ENCODE measurements at places on chromosomes 3 and 15.

- peak; percentile 42 for DNase-seq
Observed at GRCh38 chr3:154018100-154018696, 103.0 kb upstream of the ARHGEF26 start.

- DNase-seq: peak; percentile 18
Observed at GRCh38 chr3:72401005-72401545, 447.2 kb downstream of the SHQ1 start.

DNA sequence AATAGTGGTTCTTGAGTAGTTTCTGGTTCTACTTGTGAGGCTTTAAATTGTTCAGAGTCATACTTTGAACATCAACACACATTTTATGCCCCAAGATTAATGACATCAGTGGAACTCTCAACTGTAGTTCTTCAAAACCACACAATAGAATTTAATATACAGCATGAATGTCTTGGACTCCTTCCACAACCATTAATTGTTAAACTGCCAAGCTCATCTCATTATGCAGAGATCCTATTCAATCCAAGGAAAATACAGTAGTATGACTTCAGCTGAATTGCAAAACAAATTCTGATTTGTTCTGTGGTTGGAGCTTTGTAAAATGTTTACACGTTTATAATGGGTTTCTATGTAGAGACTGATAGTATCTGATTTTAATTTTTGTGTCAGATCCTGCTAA is 199.2 kb upstream of the SLC2A2 start:
- DNase-seq: peak; percentile 73

- DNase-seq: no peak
Observed at GRCh38 chr3:171986176-171986575, 53.2 kb upstream of the FNDC3B start.

- peak; percentile 39 for DNase-seq
Observed at GRCh38 chr15:55108858-55109518, 87.8 kb downstream of the RSL24D1 start.

- DNase-seq: no peak
Observed at GRCh38 chr3:64384561-64384960, 159.3 kb upstream of the PRICKLE2 start.

- DNase-seq: no peak
Observed at GRCh38 chr15:63595688-63596087, 1.5 kb upstream of the FBXL22 start.

DNA sequence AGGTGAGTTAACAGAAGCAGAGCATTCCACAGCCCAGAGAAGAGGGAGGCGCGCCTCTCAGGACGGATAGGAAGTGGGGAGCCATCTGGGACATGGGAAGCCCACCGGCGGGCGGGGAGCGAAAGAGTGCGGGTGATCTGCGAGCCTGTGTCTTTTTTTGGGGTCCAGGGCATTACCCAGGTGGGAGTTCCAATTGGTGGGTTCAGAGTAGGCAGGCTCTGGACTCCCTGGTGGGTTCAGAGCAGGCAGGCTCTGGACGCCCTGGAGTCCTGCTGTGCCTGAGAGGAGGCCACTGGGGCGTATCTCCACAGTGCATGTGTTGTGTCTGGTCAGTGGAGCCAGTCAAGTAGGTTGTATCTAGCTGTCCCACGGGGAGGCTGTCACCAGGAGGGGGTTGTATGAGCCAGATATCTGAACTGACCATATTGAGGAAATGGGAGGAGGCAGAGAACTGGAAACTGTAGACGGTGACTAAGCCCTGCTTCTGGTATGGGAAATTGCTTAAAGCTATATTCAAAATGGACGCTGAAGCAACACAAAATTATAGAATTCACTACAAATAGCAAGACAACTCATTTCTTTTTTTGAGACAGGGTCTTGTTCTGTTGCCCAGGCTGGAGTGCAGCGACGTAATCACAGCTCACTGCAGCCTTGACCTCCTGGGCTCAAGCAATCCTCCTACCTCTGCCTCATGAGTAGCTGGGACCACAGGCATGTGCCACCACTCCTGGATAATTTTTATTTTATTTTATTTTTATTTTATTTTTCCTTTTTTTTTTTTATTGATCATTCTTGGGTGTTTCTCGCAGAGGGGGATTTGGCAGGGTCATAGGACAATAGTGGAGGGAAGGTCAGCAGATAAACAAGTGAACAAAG is 34.5 kb upstream of the CHST2 start:
- peak; percentile 67 for DNase-seq

DNA sequence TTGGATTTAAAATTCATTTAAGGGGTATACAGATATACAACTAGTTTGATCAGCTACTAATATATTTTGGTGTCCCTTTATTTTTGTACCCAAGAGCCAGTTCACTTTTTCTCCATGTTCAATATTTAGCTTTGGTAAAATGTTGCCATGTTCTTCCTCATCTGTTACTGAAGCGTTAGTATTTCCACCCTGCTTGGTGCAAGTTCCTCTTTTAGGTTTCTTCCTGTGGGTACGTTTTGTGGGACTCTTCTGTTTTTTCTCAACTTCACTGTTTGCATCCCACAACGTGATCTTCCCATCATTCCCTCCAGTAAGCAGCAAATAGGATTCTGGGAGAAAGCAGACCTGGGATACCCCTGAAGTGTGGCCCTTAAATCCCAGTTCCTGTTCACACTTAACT is 14.1 kb downstream of the WDR53 start:
- DNase-seq: no peak

- DNase-seq: peak; percentile 96
Observed at GRCh38 chr3:156787926-156788663, 38.1 kb upstream of the LEKR1 start.

- no peak for DNase-seq
Observed at GRCh38 chr3:180332608-180333007, 269.4 kb upstream of the TTC14 start.

Measured in fibroblast of skin of scalp (primary cell).